ENCODE measurements at places on chromosomes 2 and 18.

- DNase-seq = no peak
These were observed 27.3 kb upstream of the GPR17 start for GRCh38 chr2:127618551-127619202.

DNA sequence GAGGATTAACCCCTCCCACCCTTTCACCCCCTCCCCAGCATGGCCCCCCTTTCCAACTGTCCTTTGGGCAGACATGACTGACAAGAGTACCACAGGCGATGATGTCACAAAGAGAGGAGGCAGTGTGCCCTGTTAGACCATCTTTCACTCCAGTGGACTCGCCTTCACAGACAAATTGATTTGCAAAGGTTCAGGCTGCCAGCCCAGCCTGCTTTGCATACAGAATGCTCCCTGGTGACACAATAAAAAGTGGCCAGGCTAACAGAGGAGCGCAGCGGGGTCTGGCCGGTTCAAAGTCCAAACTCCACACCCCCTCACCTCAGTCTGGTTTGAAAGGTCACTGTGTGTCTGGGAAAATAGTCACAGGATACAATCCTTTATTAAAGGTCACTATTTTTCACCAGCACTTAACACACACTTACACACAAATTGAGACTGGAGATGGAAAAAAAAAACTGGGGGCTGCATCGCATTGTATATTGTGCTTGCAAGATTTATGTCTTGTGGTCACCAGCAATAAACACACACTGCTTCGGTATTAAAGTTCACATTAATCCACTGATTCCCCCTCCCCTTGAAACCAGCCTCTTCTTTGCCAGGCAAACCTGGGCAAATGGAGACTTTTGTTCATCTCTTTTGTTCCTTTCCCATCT is 236.9 kb downstream of the BCL11A start:
- DNase-seq = no peak

DNA sequence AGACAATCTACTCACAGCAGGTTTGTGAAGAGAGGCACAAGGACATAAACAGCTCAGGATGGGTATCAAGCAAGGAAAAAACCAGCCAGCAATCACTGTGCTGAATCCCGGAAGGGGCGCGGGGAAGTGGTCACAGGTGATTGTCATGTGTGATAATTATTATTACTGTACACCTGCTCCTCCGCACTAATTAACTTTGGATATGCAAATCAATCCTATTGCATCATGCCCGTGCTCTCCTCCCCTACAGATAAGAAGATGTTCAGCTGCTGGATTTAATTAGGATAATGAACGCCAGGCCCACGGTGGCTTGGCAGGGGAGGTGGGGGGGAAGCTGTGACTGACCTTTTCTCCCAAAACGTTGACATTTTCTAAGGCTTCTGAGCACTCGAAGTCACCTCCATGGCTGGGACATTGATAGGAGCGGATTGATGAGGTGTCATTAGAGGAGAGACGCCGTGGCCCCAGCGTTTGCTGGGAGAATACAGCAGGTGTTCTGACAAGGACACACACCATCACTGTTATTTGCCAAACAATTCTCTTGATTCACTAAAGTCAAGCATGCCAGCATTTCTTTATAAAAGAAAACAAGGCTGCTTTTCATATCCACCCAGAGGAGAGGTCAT is 160.3 kb upstream of the VRK2 start:
- no peak for DNase-seq

GRCh38 chr2:67462738-67463496 is 65.8 kb downstream of the ETAA1 start:
- no peak for DNase-seq

GRCh38 chr2:676647-677055 is 555 bp downstream of the TMEM18 start:
- peak; percentile 98 for DNase-seq

DNA sequence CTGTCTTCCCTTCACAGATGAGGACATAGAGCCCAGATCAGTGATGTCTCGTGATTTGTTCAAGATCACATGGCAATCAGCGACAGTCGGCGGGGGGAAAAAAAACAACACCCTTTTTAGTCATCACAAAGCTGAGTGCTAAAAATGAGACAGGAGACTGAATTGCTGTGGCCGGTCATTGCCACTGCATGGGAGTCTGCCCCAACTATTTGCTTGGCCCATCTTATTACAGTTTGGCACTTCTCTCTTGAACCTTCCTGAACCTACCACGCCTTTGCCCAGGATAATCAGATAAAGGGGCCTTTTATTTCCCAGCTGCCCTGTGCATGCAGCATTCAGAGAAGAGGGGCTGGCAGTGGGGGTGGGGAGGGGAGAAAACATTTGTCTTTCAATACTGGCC is 42.7 kb downstream of the SETBP1 start:
- DNase-seq = peak; percentile 18

DNA sequence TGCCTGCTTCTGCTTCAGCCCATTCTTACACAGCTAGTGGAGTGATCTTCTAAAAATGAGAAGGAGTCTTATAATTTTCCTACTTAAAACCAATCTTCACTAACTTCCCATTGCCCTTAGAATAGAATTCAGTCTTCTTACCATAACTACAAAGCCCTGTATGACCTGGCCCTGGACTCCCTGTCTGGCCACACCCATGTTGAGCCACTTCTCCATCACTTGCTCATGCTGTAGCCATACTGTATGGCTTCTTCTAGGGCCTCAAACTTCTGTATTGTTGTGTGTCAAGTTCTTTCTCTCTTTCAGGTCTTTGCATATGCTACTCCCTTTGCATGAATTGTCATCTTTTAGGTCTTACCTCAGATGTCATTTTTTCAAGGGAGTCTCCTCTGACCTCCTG is 11.2 kb downstream of the DGUOK start:
- no peak for DNase-seq

GRCh38 chr2:2575181-2575577 is 244.1 kb upstream of the MYT1L start:
- DNase-seq = no peak

DNA sequence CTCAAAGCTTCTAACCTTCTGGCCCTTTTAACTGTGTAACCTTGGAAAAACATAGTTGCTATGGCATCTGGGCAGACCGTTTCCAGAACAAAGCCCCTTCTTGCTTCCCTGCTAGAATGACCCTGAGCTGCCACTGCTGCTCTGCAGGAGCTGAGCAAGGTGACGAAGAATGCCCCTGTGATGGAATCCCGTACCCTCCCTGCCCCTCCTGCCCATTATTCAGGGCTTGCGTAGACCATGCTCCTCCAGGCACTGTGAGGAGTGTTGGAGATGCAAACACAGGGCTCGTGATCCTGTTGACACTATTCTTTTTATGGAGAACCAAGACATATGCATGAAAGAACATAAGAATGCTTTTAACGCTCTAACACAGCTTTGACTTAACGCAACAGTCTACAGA is 191.1 kb downstream of the CDH2 start:
- DNase-seq = no peak

DNA sequence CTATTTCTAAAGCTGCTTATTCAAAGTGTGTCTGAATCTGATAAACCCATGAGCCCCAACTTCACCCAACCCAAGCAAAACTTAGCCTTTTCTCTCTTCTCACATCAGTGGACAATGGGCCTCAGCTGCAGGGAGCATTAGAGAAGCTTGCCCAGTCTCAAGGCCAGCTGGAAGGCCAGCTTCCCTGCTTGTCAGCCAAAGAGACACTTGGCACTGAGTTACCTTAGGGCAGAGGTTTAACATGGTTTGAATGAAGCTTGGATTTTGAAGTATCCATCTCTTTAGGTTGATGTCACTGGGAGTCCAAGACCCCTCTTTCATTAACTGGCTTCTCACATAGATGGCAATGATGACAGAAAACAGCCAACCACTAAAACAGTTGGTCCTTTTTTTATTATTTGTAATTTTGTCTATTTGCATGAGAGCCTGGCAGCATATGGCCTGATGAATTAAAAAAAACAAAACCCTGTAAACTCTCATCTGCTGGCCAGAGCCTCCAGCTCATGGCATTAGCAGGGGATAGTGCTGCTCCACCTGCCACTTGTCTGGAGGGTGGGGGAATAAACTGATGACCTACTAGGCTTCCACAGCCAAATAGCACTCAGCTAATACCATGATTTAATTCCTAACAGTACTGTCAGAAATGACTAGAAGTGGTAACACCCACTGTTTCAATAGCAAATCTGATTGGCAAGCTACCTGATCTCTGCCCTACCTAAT is 137.0 kb downstream of the UBE2E3 start:
- no peak for DNase-seq

GRCh38 chr2:198874472-198874858 is 583.3 kb downstream of the SATB2 start:
- no peak for DNase-seq

GRCh38 chr2:85291425-85292023 is 36.3 kb downstream of the TGOLN2 start:
- peak; percentile 59 for DNase-seq

GRCh38 chr18:57275111-57275510 is 77.2 kb upstream of the ST8SIA3 start:
- DNase-seq = no peak
